SK-N-SH treated with all-trans-retinoic acid at 6 μM for 48 hours (cell line): ENCODE measurements at places on chromosomes 5 and 9.

- ATAC-seq = no peak
Observed at GRCh38 chr5:137366526-137366925, 132.6 kb downstream of the SPOCK1 start.

- no peak for ATAC-seq
Observed at GRCh38 chr9:22693156-22693555, 246.5 kb downstream of the DMRTA1 start.

GRCh38 chr9:94806307-94806893 lies 79.9 kb downstream of the AOPEP start:
- ATAC-seq = no peak

DNA sequence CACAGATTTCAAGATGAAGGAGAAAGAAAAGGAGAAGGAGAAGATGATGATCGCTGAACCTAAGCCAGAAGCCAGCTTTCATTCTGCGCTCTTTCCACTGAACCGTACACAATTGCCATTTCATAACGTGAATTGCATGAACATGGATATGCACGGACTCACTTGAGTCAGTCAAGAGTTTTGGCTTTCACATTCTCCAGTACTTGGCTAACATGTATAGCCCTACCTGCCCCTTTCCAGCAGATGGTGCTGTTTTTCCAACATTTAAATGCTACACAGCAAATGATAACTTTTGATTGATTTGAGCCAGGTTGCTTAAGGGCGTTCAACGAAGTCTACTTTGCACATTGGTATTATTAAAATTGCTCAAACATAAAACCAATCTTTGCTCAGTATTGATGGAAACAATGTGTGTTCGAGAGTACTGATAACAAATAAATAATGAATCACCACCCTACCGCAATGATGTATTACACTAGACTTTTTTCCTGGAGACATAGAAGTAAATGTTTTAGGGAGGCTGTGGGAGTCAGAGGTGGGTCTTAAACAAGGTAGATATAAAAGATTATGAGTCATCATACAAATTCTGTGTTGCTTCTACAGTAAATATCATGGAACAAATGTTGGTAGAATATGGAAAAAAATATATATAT lies 196.4 kb downstream of the TRPM3 start:
- peak; percentile 99 for ATAC-seq

DNA sequence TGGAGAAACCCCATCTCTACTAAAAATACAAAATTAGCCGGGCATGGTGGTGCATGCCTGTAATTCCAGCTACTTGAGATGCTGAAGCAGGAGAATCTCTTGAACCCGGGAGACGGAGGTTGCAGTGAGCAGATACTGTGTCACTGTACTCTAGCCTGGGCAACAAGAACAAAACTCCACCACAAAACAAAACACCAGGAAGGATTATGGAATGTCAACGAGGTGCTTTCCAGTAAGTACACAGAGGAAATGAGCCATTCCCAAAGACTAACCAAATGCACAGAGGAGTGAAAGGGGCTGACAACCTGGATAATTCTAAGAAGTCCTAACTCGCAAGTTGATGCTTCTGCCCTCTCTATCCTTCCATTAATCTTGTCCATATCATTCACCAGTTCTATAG lies 126.1 kb upstream of the RETREG1 start:
- no peak for ATAC-seq

DNA sequence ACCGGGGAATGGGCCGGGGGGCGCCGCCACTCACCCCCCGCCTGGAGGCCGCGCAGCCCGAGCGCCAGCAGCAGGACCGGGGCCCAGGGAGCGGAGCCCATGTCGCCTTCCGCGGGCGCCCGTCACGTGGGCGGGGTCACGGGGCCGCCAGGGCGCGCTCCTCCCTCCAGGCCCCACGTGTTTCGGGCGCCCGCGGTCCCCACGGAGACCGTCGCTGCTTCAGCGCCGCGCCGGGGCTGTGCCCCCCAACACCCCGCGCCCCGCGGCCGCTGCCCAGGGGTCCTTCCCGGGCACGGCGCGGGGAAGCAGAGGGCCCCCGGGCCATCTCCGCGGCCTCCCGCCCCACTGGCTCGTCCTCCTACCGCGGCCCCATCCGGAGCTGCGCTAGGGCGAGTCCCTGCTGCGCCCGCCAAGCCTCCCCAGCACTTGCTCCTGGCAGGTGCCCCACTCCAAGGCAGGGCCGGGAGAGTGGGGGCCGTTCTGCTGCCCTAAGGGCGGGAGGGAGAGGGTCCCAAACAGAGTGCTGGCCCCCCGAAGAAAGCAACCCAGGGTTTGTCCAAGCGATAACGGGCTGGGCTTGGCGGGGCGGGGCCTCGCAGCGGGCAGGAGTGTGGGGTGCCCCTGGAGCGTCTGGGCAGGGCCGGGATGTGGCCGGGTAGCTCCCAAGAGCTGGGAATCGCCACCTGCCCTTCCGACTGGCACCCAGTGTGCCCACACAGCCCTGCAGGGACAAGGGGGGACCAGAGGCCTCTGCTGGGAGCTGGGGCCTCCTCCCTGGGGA lies at the start of gene DPP7:
DPP7 (minus strand) TSS at position 121 of the 781 bp plus-strand sequence; CDS start at position 101, 20 bp downstream.
- peak; percentile 79 for ATAC-seq

DNA sequence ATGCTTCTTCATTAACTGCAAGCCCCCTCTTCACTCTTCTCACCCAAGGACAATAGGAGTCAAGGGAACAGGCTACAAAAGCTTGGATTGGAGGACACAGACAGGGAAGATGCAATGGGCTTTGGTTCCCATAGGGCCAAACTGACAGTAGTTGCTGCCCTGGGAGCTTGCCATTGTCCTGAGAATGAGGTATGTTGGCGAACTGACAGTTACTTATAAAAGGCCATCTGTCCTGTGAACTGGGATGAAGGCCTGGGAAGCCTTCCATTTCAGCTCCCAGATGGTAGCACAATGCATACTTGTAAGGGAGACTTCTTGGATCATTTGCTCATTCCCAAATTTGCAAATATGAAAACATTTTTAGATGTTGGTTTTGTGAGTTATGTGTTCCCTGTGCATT lies 88.9 kb downstream of the SNCAIP start:
- no peak for ATAC-seq

GRCh38 chr9:14846871-14847311 lies 63.3 kb downstream of the FREM1 start:
- peak; percentile 99 for ATAC-seq

GRCh38 chr9:108547411-108548135 lies 308.2 kb downstream of the ACTL7B start:
- ATAC-seq = no peak

DNA sequence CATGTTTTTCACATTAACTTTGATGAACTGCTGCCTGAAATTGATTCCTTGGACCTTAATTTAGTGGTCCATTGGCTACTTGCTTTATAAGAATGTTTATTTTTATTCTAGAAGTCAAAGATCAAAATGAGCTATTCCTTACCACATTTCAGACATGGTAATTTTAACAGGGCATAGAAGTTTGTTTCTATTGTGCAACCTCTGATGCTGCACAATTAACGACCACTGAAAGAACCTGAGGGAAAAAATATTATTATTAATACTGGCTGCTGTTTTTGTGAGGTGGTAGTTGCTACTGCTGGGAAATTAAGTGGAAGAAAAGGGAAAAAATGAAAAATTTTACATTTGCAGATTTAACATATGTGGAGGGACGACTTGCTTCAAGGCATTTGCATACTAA lies 37.9 kb upstream of the RAB3C start:
- ATAC-seq = no peak

DNA sequence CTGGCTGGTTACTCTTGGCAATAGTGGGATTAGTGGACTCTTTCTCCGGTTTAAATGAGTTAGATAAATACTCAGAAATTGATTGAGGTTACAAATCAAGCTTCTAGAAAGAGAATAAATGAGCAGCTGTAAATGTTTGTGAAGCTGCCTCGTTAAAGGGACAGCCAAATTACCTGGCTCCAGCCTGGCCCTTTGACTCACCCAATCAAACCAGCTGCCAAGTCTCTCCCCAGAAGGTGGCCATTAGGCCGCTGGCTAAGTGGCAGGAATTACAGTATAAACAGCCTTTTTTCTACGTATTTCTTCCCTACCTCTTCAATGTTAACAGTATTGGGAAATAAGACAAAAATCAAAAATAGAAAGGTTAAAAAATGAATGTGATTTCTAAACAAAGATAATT lies 46.0 kb upstream of the SRFBP1 start:
- no peak; the same call in 2 of the 3 replicates for ATAC-seq

DNA sequence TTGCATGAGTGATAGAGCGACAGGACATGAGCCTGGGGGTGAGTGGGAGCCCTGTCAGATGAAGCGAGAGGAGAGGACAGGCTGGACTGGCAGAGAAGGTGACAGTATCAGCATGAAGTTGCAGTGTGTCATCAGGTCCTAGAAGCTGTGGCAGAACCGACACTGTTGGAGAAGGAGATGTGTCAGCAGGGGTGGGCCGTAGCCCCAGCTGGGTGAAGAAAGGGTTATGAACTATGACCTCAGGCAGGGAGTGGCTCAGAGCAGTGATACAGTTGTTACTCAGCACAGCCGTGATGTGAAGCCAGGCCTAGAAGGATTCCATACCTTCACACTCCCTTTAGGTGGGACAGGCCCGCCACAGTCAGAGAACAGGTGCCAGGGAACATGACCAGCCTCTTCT lies 7.6 kb downstream of the PCYOX1L start:
- ATAC-seq = no peak

DNA sequence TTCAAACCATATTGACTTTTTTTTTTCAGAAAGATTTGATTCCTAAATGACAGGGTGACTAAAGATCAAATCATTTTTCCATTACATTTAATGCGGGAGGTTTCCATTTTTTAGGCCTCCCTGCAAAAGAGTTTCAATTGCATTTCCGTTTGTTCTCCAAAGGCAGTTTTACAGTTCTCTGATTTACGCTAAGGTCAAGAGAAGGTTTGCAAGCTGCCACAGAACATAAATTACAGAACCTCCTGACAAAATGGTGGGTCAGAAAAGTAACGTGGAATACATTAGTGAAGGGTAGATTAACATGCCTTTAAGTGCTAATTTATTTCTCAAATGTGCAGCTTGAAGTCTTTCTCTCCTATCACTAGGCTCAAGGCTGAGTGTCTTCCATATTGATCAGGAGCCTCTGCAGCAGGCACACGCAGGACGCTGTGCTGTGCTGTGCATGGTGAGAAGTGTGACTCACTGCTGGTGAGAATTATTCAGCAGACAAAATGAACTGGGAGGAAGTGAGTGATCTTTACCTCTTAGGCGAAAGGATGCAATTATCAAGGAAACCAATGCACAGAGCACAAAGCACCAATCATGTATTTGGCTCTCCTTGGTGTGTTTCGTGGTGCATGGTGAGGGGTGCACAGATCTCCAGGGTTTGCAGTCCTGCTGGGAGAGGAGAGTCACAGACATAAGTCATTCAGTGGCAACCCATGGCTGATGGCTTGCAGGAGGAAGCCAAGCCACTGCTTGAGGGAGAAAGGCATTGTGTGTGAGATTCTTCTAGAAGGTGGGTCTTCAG lies 136.3 kb downstream of the TENT4A start:
- no peak for ATAC-seq

GRCh38 chr5:87022415-87022814 lies 245.3 kb upstream of the RASA1 start:
- ATAC-seq = no peak

DNA sequence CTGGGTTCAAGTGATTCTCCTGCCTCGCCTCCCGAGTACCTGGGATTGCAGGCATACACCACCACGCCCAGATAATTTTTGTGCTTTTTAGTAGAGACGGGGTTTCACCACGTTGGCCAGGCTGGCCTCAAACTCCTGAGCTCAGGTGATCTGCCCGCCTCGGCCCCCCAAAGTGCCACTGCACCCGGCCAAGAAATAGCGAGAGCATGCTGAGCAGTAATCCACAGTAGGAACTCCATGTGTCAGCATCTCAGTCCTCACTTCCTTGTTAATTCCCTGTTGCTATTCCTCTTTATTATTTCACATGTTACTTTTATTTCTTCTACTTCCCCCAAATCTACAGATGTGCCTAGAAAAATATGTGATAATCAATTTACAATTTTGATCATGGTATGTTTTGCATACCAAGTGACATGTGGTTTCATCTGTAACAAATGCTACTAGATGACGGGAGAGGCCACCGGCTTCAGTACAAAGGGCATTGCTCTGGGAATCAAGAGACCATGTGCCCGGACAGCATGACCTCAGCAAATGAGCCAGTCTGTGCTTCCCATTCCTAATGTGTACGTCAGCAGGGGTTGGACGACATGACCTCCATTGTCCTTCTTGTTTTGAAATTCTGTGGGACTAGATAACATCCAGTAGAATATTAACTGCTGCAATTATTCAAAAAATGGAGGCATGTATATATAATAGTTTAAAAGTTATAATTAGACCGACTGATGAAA lies 61.6 kb downstream of the FNBP1 start:
- no peak for ATAC-seq

DNA sequence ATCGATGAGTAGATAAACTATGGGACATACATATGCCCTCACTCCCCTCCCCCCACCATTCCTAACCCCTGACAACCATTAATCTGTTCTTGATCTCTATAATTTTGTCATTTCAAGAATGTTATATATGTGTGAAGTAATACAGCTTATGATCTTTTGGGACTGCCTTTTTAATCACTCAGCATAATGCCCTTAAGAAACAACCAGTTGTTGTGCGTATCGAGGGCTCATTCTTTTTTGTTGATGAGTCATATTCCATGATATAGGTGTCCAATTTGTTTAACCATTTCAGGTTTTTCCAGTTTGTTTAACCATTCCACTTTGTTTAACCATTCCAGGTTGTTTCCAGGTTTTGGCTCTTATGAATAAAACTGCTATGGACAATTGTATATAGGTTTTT lies 75.6 kb downstream of the ARHGEF28 start:
- ATAC-seq = no peak

DNA sequence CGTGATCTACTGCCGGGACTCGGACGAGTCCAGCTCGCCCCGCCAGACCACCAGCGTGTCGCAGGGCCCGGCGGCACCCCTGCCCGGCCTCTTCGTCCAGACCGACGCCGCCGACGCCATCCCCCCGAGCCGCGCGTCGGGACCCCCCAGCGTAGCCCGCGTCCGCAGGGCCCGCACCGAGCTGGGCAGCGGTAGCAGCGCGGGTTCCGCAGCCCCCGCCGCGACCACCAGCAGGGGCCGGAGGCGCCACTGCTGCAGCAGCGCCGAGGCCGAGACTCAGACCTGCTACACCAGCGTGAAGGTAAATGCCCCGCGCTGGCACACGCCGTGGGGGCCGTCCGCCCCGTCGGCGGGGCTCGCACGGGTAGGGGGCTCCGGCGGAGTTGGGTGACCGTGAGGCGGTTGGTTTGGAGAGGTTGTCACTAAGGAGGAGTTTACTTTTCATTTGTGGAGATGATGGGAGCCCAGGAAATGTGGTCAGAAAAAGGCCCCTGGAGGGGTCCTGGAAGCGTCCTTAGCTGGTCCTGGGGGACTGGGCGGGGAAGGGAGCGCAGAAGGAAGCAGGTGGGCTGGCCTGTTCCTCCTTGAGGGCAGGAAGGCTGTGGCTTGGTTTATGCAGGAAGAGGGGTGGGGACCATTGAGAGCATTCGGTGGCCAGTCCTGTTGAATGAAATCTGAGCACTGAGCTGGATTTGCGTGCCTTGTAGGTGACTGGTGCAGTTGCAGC lies 647 bp downstream of the PDE8B start:
- ATAC-seq = no peak

GRCh38 chr5:90912476-90912875 lies 353.9 kb downstream of the ADGRV1 start:
- ATAC-seq = no peak

DNA sequence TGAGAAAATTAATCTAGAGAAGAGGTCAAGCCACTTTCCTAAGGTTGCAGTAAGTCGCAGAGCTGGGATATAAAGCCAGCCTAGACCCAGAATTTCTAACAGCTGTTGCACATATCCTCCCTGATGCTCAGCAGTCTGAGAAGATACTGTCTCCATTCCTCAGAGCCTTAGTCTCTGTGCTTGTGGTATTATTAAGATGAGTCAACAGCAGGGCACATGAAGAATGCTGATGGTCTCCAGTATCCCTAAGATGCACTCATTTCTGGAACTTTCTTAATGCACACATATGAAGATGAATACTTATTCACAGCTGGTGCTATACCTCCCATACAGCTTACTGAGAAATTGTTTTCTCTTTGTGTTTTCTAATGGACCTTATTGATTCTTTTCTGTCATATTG lies 32.5 kb downstream of the SGCD start:
- peak; percentile 80 for ATAC-seq
